Stimulated activated CD4-positive, alpha-beta T cell treated with anti-CD3 and anti-CD28 coated beads, TNF-alpha, amount 100 ng/mL, for 48 hours (primary cell): ENCODE measurements at places on chromosomes 5 and 9.

DNA sequence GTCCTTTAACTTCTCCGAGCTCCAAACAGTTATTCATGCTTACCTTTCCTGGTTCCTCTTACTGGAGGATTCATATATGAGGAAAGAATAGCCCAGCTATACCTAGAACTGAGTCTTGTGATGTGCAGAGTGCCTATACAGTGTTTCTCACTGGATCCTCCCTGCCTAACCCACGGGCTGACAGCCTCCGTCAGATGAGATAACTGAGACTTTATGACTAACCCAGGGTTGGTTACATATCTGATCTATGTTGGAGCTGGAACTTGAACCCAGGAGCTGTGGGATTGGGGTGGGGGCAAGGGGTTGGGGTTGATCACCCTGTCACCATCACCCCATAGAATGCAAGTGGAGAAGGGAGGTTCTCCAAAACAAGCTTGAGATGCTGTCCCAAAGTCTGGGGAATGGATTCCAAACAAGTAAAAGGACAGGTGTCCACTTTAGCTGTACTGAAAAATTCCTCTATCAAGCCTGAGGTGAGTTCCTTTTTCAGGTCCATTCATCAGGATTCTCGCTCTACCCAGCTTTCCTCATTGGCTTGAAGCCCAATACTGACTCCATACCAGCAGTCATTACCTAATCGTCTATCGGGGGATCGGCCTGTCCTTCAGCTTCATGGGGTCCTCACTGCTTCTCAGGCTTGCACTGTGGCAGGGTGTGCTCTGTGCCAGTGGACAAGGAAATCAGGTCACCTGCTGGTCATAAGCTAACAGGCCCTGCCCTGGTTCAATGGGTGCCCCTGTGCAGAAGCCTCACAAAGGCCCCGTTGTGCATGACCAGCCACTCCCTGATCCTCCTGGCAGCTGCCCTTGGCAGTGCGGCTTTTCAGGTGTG is 100.6 kb downstream of the ARHGAP26 start:
- no peak for DNase-seq

DNA sequence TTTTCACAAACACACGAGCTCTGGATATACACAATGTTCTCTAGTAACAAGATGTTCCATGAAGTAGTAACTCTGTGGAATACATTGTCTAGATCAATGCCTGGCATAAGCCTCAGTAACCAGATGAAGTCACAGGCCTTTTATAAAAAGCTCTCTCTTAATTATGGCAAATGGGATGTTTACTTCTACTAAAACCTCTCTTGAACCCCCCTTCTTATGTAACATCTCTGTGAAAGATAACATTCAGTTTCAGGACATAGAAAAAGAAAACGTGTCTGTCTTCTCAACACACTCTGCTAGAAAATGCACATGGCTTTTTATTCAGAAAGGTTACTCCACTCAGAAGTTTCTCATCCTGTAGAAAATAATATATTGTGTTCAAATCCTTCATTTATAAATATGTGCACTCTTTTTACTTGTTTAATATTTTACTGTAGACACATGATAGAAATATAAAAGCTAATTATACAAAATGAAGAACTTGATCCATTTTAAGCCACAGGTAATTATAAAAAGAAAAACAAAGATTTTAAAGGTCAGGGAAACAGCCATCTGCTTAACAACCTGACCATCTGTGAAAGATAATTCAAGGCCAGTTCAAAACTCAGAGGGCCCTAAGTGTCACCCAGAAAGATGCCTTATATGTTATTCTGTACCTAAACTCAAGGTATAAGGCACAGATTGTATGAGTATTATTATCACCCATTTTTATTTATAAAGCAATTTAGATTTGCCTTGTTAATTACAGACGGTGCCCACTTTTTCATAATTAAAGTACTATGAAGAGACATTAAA is 812.0 kb downstream of the CDH18 start:
- no peak for DNase-seq

DNA sequence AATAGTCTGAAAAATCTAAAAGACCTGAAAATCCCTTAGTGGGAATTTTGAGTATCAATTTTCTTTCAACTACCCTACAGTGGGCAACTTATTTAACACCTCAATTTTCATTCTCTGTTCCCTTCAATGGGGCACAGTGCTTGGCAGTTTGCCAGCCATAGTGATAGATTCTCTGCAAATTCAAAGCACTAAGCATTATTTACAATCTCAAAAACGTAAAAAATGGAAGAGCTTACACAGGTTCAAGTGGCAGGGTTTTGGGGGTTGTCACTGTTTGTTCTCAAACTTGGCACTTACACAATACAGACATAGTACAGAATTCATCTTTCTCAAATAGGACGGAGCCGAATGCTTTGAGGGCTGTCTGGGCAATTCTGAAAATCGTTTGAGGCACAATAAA is 515.0 kb downstream of the EFNA5 start:
- DNase-seq: no peak

- DNase-seq: no peak
These were observed 206.0 kb downstream of the SGCD start for GRCh38 chr5:156532921-156533320.

- no peak for DNase-seq
These were observed 28.9 kb downstream of the SHB start for GRCh38 chr9:38039907-38040682.

DNA sequence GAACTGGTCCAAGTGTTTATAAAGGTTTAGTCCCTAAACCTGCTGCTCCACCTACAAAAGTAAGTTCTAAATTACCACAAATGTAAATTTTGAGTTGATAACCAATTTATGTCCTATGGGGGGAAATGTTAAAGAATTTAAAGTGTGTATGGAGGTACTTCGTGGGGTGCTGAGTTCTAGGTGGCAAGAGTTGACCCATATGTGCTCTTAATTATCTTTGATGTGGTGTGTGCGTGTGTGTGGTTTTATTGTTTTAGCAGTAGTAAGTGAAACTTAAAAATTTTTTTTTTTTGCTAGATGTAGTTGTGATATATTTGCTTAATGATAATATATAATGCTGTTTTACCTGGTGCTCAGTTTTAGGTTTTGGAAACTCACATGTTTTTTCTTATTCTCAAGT is 72.6 kb downstream of the GPBP1 start:
- DNase-seq: no peak

DNA sequence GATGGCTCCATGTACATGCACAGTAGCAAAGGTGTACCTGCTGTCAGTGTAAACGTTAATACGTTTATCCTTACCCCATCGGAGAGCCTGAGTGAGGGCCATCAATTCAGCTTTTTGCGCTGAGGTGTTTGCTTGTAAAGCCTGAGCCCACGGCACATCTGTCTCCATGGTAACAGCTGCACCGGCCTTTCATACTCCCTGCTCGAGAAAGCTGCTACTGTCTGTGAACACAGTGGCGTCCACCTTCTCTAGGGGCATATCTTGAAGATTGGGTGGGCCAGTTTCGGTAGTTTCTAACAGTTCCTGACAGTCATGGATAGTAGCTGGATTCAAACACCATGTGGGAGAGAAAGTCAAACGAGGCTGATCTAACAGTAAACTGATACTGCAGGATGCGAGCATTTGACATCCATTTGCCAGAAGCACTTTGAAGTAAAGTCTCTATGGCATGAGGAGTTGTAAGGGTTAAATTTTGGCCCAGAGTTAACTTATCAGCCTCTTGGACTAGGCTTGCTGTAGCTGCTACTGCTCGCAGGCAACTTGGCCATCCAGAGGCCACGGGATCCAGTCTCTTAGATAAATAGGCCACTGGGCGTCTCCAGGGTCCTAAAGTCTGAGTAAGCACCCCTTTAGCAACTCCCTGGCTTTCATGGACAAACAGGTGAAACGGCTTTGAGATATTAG is 21.0 kb upstream of the RHOBTB3 start:
- DNase-seq: no peak

DNA sequence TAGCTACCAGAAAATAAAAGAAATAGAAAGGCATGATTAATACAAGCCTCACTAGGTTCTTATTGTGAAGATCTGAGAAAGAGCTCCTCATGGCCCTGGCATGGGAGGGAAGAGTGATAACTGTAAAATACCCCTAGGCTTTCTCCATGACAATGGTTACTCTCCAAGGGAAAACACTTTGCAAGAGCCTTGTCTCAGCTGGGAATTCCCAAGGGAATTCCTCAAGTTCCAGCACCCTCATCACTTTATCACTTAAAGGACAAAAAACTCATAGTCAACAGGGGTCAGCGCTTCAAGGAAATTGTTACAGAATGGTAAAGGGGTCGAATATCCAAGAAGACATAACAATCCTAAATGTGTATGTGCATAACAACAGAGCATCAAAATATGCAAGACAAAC is 21.2 kb downstream of the SYK start:
- no peak for DNase-seq

- no peak for DNase-seq
These were observed 80.4 kb downstream of the GRAMD2B start for GRCh38 chr5:126503602-126504104.

DNA sequence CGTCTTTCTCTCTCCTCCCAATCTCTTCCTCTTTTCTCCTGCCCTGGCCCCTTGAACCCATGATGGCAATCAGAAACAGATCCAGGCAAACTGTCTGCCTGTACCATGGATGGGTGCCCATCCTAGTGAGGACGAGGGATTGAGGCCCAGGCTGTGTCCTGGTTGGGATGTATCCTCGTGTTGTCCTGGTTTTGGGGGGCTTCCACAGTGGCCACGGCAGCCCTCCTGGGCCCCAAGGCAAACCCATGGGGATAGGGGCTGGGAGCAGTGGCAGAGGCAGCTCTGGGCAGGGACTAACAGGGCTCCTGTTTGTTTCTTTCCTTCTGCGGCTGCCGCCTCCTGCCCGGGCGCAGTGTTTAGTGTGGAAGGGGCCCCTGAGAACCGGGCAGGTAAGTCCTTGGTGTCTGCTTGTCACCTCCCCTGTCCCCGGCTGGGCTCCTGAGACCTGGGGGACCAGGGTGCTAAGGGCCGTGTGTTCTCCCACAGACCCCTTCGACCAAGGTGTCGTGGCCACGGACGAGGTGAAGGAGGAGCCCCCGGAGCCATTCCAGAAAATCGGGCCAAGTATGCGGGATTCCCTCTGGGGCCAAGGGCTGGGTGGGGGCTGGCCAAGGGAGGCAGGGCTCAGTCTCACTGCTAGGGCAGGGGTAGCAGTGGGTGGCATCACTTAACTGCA is 70.0 kb downstream of the AMBP start:
- DNase-seq: no peak

GRCh38 chr9:84778570-84778969 is 109.0 kb downstream of the NTRK2 start:
- no peak for DNase-seq

DNA sequence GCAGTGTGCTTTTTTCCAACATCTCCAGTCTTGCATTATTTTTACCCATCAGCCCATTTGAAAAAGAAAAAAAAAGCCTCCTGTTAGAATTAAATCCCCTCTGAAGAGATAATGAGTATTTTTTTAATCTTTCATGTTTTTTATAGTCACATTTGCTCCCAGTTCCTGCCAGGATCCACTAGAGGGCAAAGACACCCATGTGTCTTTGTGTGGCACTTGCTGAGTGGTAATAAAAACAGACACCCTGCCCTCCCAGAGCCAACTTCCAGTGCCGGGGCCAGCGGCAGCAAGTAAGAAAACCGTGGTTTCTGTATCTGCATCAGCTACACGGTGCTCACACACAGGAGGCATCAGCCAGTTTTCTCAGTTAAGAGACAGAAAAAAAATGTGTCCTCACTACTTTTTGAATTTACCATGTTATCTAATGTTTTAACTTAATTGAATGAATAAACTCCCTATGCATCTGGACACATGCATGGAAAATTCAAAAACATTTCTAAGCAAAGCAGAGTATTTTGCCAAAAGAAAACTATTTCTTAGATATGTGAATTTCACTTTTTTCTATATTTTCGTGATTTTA is 70.2 kb upstream of the PLEKHG4B start:
- no peak for DNase-seq

- no peak for DNase-seq
These were observed 168.5 kb downstream of the ACTL7B start for GRCh38 chr9:108687006-108687987.

- DNase-seq: no peak
These were observed 479.5 kb upstream of the DAP start for GRCh38 chr5:11240293-11241190.

DNA sequence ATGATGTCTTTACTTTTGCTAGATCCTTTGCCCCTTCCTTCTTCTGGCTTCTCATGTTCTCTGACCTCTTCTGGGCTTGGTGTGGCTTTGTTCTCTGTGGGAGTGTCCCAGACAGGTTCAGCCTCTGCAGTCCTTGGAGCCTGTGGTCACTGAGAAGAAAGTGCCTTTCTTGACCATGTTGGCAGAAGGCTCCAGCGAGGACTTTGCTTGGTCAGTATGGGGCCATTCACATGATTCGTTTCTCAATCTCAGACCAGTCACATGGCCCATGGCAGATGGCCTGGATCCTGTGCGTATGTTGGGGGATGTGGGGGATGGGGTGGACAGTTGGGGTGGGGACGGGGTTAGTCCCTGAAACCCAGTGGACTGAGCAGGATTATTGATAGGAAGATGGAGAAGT is 274.1 kb downstream of the ARHGAP26 start:
- no peak for DNase-seq

DNA sequence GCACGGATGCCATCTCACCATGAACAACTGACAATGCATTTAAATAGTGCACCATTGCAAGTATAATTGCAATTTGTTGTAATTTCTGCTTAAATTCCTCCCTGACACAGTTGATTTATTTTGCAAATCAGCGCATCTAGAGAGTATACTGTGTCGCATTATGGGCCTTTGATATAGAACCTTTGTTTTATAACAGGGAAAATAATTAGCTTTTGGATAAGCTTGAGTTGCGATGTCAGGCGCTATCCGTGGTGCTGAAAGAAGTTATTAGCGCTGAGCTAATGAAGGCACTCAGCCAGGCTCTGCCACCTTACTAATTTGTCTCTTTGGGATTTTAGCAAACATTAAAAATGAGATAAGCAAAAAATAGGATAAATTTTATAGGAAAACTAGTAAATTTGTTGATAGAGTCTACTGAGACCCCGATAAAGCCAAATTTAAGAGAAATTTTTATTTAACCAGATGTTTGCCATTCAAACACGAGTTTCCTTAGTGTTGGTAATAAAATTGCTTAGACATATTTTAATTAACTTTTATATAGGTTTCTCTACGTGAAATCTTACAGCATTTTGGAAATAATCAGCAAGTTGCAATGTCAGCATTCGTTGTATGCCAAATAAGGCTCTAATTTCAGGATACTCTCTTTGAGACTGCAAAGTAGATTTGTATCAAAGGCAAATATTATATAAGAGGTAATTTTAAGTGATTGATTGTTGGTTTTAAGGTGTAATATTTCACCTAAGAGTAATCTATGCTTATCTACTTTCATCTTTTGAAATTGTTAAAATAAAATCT is 355.5 kb downstream of the TLR4 start:
- no peak for DNase-seq

GRCh38 chr5:68287976-68288706 is 72.6 kb downstream of the PIK3R1 start:
- no peak for DNase-seq
